Activated naive CD4-positive, alpha-beta T cell treated with anti-CD3 and anti-CD28 coated beads, Interleukin-2, amount 10 ng/mL, durations not matched to agents 7 days and 5 days (primary cell): ENCODE measurements at places on chromosomes 5 and 9.

- DNase-seq = no peak
These were observed 67.0 kb upstream of the ACTBL2 start for GRCh38 chr5:57549566-57549965.

- no peak for DNase-seq
These were observed 316.7 kb upstream of the SLC30A5 start for GRCh38 chr5:68777135-68777534.

DNA sequence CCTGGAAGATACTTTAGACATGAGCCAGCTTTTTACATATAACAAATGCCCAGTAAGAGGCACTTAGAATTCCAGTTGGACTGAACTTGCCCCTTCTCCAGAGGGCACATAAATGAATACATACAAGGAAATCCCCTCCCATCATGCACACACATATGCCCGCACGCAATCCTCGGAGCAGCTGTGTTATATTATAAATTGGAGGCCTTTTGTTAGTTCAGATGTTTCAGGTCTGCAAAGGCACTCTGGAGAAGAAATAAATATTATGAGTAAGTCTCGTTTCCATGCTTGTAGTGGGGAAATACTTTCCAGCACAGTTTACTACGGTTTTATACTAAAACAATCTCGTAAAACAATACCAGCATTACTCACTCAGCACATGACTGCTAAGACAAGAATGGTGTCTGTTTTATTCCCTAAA, 17.6 kb upstream of the MUSK start:
- no peak for DNase-seq

DNA sequence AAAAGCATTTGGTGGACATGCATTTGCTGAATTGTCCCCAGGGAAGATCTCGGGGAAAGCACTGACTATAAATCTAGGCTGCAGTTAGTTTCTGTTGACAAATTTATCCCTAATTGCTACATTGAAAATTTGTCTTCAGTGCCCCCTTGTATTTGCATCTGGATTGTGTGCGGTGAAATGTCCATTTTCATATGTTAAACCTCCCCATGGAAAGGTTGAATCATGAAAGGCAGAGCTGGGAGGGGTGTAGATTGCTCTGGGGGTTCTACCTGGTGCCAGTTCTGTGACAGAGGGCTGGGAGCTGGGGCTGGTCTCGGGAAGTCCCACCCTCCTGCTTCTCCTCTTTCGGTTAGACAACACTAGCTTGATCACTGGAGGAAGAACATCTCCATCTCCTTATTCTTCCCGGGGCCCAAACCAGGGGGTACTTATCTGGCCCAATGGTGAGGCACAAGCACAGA, 101.9 kb downstream of the GADD45G start:
- no peak for DNase-seq

DNA sequence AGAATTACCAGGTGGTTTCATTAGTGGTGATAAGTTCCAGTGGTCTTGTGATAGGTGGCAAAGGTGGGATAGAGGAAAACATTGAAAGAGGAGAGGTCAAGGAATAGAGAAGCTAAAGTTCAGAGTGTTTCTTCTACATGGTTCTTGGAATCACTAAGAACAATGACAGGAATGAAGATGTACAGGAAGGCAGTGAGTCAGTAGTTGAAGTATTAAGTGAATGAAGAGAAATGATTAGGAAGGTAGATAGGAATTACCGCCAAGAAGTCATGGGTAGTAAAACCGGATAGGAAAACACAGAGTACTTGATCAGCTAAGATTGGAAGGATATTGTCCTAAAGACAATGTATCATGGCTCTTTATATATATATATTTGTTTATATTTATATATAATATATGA, 37.9 kb upstream of the RASA1 start:
- no peak for DNase-seq

GRCh38 chr9:111399772-111400563, 69.9 kb upstream of the OR2K2 start:
- peak; percentile 37 for DNase-seq

DNA sequence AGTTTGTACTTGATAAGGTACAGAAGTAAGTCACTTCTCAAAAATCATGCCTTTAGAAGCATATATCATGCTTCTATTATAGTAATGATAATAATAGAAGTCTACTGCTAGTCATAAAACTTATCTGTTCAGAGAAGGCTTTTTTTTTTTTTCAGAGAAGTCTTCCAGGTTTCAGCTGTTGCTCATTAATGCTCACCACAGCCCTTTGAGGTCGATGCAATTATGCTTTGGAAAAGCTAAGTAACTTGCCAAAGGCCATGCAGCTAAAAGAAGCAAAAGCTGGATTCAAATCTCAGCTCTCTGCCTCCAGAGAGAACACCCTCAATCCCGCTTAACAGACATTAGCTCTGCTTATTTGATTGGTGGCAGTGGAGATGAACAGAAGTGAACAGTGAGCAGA, 150.8 kb downstream of the DOCK8 start:
- DNase-seq = no peak

DNA sequence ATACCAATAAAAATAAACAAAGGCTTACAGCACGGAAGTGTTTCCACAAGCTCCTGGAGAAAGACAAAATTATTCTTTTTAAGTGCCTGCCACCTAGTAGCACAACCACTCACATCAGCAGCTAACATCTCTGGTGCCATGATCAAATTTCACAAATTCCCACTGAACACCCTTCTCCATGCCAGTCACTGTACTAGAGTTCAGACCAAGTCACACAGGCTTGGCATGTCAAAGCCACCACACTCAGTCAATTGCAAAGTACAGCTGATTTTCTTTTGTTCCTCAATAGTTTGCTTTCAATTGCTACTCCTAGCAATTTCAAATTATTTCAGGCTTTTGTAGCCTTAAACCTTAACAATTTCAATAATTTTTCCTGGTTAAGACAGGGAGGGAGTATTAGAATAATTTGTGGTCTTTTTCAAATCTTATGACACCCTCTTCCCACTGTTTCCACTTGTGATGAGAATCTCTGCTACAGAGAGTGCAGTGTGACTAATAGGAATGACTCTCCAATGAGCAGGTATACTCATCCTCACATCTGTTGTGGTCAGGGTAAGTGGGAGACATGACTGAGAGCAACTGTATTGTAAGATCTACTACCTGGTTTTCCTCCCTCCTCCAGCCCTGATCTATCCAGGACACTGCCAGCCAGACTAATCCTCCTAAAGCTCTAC, 46.2 kb downstream of the RNF145 start:
- DNase-seq = no peak

DNA sequence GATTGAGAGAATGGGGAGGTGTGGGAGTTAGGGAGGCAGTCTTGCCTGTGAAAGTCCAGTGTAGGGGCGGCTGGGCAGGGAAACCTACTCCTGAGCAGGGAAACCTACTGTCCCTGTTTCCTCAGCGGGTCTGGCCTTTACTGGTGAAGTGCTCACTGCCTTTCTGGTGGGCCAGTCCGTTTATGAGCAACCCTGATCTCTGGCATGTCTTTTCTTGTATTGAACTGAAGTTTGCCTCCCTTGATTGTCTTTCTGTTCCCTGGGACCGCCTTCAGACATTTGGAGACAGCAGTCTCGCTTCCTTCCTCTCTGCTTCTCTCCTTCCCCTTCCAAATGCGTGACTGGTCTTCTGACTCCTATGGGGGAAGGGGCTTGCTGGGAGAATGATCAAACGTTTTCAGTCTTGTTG, 2.9 kb downstream of the SNX18 start:
- DNase-seq = no peak

- DNase-seq = no peak
These were observed 26.7 kb downstream of the PITX1 start for GRCh38 chr5:135007305-135007704.

- DNase-seq = no peak
These were observed 92.6 kb upstream of the CDH6 start for GRCh38 chr5:31100781-31101310.

DNA sequence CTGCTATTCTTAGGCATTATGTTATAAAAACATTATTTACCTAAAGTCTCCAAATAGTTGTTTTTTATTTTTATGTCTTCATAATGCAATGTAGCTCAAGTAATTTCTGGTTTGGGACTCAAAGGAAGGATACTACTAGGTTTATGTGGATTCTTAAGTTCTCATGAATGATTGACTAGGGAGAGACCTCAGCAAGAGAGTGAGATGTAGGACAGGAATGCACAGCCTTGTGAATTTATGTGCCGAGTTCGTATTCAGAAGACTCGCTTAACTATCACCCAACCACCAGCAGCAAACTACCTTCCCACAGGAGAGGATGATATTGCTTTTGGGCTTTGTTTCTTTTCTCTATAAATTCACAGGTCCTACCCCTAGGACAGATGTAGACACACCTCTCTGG, 282.9 kb downstream of the ARHGEF28 start:
- DNase-seq = no peak

- DNase-seq = no peak
These were observed 151.8 kb upstream of the MSX2 start for GRCh38 chr5:174572591-174572990.

DNA sequence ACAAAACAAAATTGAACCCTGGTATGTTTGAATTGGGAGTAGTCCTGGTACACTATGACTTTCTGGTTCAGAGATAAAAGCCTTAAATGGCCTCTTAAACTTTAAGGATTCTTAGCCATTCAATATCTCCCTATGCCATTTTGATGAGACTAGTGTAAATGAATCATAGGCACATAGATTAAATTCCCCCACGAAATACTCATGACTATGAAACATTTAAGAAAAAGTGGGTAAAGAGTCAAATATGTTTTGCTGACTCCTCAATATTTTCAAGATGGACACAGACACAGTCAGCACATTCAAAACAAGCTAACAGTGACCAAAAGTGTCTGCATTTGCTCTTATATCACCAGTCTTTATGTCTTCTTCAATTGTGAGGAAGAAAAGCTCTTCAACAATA, 278.3 kb downstream of the PDE4D start:
- DNase-seq = no peak

DNA sequence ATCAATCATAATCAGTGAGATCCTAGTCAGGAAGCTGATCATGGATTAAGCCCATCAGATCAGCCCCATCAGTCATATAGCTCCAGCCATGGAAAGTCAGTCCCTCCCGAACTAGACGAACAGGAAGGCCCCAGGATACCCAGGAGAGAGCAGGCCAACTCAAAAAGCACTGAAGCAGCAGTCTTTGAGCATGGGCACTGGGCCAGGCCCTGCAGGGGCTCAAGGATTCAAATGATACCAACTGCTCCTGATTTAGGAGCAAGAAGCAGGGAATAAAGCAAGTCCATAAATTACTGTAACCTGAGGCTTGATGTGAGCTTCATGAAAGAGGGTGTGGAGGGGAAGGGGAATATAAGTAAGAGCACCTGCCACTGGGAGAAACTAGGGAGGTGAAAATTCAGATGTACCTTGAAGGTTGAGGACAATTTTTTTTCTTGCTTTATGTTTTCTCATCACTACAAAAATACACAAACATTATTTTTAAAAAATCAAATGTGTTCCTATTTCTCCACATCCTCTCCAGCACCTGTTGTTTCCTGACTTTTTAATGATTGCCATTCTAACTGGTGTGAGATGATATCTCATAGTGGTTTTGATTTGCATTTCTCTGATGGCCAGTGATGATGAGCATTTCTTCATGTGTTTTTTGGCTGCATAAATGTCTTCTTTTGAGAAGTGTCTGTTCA, 115.2 kb downstream of the SIL1 start:
- no peak for DNase-seq

GRCh38 chr5:152271420-152271819, 133.7 kb downstream of the NMUR2 start:
- DNase-seq = no peak

GRCh38 chr9:99262949-99263418, 40.9 kb downstream of the SEC61B start:
- DNase-seq = no peak

DNA sequence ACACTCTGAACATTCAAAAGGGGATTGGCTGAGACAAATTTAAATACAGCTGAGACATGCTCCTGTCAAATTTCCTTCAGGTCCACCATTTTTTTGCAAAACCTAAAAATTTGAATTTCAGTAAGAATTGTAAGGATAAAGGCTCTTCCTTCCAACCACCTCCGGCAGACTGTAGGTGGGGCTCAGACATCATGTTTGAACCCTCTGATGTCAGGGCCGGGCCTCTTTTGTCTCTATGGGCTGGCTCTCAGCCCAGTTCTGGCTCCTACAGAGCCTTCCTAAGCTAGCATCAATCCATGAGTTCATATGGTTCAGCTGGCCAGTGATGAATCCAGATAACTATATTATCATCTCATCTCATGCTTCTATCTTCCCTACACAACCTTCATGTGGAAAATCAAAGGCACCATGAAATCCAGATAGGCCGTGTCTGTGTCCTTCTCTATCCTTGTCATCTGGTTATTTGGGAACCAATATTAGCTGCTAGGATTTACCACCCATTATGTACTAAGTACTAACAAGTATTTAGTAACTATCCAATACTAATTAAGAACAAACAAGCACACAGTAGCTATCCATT, 44.2 kb downstream of the NIPSNAP3B start:
- no peak for DNase-seq

- no peak for DNase-seq
These were observed 418.6 kb upstream of the GRAMD2B start for GRCh38 chr5:126004636-126005035.

DNA sequence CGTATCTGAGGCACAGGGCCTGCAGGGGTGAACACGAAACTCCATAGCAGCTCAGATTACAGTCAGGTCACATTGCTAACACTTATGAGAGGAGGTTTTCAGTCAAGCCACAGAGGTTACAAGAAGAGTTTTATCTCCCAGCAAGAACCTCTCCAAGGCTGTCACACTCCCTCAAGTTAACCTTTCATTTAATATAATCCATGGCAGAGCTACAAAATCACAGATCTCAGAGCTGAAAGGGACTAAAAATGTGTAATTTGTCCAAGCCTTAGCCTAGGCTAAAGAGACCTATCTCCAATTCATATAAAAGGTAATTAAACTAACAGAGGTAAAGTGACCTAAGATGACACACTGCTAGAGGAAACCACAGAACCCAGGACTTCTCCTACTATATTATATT, 57.2 kb downstream of the MLANA start:
- DNase-seq = no peak

- DNase-seq = no peak
These were observed 96.2 kb upstream of the ARAP3 start for GRCh38 chr5:141778206-141778605.

DNA sequence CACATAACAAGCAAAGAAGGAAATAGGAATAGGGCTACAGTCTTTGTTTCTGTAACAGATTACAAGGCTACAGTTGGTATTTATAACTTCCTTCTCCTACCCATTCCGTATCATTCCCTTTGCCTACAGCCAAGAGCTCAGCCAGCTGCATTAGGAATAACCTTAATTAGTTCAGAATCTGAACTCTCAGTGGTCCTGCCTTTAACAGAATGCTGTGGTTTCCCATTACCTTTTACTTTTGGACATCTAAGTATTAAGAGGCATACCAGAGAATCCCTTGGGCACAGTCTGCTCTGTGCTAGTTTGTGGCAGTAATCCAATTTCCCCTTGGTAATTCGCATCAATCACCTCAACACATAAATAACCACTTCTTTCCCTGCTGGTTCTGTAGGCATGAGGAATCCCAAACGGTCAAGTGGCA, 44.2 kb downstream of the PKD2L2 start:
- DNase-seq = no peak

DNA sequence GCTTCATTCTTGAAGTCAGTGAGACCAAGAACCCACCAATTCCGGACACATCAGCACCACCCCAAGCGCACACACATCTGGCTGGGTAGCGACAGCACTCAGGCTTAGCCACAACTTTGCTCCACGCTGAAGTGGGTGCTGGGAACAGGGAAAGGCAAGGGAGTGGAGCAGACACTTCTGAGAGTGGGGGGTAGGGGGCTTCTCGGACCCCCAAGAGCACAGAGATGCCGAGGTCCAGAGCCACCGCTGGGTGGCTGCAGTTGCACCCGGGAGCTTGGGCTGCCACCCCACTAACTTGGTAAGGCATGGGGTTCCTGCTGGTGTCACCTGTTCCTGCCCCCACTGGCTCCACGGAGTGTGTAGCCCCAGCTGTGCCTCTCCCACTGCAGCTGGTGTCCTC, 225.3 kb upstream of the RIOK2 start:
- DNase-seq = no peak
